Memory B cell (primary cell): ENCODE measurements at places on chromosomes 6 and 20.

GRCh38 chr6:45650524-45651135 lies 272.9 kb upstream of the SUPT3H start:
- no peak for DNase-seq

DNA sequence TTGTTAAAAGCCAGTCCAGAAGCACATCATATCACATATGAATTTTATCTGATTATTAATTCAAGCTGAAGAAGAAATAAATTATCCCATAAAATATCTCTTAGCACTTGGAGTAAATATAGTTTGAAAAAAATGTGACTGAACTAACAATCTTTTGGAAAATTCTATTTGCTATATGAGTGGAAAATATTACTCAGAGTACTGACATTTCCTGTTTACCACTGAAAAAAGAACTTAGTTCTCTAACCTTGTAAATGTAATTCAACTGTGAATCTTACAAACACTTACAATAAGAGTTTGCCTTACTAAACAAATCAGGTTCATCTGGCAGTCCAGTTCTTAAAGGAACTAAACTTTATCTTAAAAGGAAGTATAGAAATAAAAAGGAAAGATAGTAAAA lies 44.2 kb downstream of the MOXD1 start:
- DNase-seq, result no peak

- no peak for DNase-seq
These were observed 110.4 kb upstream of the COL21A1 start for GRCh38 chr6:56357616-56358373.

DNA sequence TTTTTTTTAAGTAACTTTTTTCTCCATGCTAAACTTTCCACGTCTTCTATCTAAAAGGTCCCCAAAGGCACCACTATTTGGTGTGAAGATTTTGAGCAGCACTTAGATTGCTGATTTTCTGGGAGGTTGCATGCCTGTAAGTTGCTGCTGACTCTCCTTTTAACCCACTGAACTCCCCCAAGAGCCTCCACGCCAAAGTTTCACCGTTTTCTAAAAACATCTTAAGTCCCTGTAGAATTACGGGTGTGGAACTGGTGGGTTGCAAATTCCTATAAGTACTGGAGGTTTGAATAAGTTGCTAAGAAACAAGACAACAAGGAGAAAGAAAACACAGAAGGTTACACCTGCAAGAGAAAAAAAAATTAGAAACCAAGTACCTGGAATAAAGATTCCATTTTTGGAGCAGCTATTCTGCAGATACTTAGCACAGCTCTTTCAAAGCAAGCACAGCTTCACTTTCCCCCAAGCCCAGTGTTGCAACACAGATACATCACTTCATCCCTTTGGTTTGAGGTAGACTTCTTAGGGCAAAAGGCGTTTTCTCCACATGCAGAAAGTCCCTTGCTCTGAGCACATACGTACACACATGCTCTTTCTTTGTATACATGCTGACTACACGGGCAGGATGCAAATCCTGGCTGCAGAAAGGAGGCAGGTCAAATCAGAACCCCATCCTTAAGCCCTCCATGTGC lies 5.0 kb downstream of the JAG1 start:
- no peak for DNase-seq

GRCh38 chr20:62971211-62971949 lies 18.9 kb downstream of the SLC17A9 start:
- DNase-seq, result no peak

DNA sequence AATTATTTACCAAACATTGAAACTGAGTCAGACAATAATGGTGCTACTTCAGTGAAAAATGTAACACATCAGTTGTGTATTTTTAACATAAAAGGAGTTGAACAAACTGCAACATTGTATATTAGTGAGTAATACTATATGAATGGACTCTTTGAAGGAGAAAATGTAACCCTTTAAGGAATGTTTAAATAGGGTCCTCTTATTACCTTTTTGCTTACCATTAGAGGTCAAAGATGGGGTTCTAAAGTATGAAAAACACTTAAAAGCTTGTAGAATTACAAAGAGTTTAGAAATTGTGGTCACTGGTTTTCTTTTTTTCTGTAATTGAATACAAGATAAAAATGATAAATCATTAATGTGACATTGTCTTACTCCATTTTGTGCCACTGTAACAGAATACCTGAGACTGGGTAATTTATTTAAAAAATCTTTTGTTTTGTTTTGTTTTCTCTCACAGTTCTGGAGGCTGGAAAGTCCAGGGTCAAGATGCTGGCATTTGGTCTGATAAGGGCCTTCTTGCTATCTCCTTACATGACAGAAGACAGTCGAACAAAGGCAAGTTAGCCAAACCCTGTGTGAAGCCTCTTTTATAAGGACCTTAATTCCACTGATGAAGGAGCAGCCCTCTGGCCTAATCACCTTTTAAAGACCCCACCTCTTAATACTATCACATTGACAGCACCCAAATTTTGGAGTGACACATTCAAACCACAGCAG lies 43.2 kb downstream of the SESN1 start:
- DNase-seq, result no peak

- no peak for DNase-seq
These were observed 70.6 kb downstream of the DCDC2 start for GRCh38 chr6:24287239-24287638.

- DNase-seq, result no peak
These were observed 293.5 kb downstream of the LRFN2 start for GRCh38 chr6:40293460-40294185.

DNA sequence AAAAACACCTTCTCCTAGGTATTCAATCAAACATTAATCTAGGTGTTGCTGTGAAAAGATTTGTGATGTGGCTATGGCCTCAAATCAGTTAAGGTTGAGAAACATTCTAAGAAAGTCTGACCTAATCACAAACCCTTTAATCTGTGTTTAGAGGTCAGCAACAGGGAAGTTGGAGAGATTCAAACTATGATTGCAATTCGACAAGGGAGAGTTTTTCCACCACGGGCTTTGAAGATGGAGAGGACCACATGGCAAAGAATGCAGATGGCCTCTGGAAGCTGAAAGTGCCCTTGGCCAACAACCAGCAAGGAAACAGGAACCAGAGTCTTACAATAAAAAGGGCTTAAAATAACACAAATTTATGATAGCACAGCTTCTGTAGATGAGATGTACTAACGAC lies 29.6 kb upstream of the LGSN start:
- DNase-seq, result no peak

DNA sequence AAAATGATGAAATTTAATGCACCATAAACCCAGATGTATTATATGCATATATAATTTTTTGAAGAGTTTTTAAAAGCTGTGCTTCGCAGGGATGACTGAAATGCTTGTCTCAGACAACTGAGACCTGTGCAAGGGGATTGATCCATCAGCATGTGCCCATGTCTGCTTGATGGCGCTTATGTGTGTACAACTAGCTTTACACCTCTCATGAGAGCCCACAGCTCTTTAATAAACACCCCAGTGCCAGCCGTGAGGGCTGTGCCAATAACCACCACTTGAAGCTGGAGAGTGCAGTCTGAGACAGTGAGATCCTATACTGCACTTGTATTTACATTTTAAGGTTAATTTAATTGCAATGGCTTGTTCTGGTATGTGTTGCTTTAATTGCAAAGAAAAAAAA lies 225.5 kb downstream of the BCKDHB start:
- no peak for DNase-seq

DNA sequence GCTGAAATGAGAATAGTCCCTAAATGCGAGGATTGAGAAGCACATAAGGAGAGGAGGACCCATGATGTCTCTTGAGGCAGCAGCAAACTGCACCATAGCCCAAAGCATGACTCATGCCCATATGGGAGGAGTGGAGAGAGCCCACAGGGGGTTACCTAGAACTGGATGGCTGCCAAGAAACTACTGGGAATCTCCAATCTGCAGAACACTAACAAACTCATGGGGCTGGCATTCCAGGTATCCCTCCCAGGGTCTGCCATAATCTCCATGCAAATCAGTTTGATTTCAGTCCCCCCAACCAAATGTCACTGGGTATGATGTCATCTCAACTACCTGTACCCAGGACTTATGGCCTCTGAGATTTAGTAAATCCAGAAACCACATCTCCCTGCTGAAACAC lies 410.5 kb downstream of the PTPRT start:
- DNase-seq, result no peak

DNA sequence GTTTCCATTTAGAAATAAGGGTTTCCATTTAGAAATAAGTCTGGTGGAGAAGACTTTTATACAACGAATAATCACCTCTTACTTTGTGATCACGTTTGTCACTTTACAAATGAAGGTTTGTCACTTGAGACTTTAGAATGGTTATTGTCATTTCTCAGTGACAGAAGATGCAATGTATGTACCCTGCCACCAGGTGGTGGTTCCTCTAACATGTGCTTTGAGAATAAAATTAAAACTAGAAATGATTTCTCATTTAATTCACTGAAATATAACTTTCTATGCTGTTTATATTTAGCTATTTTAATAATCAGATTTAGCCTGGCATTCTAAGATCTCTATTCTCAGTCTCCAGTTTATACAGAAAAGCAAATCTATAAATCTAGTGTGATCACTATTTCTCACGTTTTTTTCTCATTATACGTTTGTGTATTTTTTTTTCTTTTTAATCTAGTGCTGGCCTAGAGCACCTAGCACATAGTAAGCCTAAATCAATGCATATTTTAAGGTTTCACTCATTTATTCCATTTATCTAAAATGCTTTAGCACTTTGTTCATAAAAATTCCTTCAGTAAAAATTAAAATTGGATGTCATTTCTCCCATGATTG lies 57.4 kb upstream of the TFAP2D start:
- DNase-seq, result no peak

DNA sequence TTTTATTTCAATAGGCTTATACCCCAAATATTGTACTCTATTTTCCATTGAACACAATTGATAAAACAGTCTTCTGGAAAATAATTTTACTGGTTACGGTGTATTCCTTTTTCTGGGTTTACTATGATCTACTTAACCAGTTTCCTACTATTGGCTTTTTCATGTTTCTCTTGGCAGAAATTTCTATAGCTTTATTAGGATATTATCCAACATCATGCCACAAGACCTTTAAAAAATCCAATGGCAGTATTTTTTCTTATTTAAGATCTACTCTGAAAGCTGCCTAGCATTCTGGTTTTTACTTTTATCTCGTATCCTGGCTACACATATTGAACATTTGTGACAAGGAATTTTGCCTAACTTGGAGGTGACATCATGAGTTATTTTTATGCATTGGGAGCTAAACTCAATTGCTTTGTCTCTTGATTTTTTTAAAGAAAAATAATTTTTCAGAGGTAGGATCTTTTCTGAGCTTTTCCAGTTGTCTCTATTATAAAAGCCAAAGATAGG lies 45.5 kb downstream of the SLC9A8 start:
- DNase-seq, result no peak

GRCh38 chr6:98487612-98488011 lies 346.8 kb upstream of the POU3F2 start:
- no peak for DNase-seq

DNA sequence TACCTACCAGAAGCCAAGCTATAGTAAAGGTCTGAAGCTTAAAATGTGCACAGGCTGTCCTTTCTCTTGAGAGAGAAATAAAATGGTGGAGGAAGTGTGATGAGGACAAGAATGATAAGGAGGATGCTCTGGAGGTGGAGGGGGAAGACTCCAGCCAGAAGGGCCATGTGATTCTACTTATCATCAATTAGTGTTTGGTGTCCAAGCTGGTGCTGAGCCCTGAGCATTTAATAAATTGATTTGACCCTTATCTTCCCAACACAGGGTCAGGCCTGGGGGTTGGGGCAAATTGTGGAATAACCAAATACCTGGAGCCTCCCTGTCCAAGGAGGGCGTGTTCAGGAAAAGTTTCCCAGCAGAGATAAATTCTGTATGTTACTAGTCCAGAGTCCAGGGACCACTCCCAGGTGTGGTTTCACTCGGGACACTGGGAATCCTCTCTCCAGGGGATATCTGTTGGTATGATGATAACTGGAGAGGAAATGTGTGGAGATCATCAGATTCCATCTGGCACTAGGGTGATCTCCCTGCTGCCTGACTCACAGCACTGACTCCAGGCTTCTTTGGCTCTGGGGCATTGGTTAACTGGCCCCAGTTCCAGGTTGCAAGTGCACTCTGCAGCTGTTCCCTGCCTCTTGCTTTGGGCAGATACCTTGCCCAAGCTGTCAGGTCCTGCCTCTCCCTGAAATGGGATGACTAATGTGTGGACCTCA lies 3.8 kb upstream of the MYBL2 start:
- no peak for DNase-seq
